Left kidney (tissue), 8 donors: ENCODE measurements at places on chromosomes 6 and 20.

DNA sequence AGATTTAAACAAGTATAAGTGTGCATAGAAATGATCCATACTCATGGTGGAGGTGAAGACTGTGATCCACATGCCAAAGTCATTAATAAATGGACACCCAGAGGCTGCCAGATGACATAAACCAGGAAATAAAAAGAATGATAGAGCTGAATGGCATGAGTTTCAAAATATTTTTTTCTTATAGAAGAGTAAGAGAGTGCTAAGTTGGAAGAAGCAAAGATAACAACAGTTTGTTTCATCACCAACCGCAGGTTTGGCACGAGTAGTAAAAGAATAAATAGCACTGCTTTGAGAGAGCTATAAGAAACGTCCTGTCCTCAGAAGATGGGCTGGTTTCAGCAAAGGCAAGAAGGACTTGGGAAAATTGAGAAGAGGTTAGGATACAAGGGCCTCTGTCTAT lies 246.9 kb downstream of the UBE3D start:
- DNase-seq: no peak

GRCh38 chr6:15349379-15349778 lies 103.5 kb downstream of the JARID2 start:
- DNase-seq: no peak

DNA sequence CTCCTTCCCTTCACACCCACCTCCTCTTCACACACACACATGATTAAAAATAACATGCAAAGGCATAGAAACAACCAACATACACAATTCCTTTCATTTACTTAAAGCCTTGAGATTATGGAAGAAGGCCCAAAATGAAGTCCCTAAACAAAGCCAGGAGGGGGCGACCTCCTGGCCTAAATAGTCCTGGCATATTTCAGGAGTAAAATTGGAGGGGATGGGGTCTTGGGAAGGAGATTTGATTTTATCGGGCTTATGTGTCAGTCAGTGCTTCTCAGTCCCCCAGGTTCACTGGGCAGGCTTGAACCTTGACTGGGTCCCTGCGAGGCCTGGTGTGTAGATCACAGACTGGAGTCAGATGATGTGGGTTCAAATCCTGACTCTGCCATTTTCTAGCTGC lies 266.4 kb downstream of the SAMD5 start:
- DNase-seq: no peak

DNA sequence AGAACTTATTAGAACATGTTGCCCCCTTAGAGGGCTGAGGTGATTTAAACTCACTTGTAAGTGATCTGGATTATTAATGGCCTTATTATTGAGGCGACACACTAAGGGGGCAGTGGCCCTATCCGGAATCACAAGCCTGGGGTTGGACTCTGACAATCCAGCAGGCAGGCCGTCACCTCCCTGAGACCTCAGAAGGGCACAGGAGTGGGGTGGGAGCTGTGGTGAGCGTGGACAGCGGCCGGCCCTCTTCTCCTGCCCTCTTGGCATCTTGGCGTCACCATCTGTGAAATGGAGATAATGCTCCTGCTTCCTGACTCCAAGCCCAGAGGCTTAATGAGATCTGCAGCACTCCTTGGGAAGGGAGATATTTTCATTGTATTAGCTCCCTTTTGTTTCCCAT lies 15.6 kb upstream of the UQCC2 start:
- no peak for DNase-seq

GRCh38 chr6:156859686-156860085 lies 82.5 kb downstream of the ARID1B start:
- DNase-seq: no peak

DNA sequence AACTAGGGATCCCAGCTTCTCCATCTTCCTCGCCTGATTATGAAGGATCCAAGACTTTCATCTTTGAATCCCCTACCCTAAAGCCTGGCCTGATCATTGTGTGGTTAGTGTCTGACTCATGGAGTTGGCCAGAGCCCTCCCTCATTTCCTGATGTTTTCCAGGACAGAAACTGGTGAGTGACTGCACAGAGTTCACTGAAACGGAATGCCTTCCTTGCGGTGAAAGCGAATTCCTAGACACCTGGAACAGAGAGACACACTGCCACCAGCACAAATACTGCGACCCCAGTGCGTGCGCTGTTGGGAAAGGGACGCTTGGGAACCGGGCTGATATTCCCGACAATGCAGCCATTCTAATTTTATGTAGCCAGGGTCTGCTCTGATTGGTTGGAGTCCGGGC lies 4.0 kb downstream of the CD40 start:
- no peak for DNase-seq

DNA sequence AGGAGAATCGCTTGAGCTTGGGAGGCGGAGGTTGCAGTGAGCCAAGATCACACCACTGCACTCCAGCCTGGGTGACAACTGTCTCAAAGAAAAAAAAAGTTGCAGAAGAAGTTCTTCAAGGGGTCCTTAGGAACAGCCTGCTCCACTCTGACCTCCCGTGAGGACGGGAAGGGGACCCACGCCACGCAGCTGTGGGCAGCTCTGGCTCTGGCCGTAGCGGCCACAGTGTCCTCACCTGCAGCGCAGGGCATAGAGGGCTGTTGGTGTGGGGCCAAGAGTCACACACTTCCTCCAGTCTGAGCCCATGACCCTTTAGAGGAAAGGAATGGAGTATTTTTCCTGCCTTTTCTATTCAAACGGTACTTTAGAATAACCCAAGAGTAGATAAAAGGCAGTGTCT lies 5.4 kb downstream of the NTSR1 start:
- DNase-seq: no peak

DNA sequence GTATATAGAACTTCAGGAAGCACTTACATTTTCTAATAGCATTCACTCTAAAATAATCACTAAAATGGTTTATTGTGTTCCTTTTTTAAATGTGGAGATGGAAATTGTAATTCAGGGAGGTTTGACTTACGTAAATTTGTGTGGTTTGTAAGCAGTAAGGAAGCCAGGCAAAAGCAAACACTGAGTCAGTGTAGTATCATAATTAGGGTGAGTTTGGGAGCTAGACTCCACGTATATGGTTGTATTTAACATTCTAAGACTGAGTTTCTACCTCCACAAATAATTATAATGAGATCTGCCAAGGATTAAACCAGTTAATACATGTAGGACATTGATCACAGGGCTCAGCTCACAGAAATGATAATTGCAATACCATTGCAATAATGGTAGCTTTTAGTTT lies 425.5 kb downstream of the CBLN4 start:
- no peak for DNase-seq
